ENCODE measurements at places on chromosomes 7 and 10.
A peak's percentile ranks its signal among the peaks of the same experiment; 100 is the strongest.

- no peak for DNase-seq
Observed at GRCh38 chr7:77316219-77316978, 99.8 kb downstream of the GSAP start.

DNA sequence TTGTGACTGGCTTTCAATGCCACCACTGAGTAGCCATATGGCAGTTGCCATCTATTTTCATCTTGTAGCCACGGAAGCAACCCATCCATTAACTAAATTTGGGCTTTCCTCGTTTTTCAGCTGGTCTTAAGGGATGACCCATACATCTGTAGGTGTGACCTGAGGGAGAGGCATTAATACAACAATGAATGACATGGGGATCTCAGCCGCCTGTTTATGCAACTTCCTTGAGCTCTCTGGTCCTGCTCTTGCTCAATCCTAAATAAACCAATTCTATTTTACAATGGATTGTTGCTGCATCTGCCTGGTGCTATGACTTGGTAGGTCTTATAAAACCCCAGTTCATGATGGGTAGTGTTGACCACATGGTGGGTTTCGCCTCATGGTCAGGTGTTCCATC is 21.9 kb upstream of the ADAM22 start:
- DNase-seq = no peak

GRCh38 chr7:1029637-1030443 is 14.5 kb upstream of the GPR146 start:
- DNase-seq = no peak

DNA sequence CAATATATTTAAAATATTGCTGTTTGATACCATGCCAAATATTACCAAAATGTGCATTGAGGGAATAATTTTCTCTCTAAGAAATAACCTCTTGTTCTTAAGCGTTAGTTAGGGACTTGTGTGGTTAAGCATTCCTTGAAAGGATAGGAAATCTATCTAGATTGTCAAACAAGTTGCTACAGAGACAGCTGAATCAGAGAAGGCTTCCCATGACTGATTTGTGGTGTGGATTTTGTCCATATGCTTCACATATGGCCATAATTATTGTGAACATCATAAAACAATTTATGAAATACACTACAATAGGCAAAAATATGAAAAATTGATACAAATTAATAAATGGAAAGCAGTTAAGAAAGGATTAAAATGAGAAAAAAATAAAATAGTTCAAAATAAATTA is 96.3 kb downstream of the GNAT3 start:
- DNase-seq = no peak

GRCh38 chr7:127382301-127383085 is 10.0 kb downstream of the ZNF800 start:
- DNase-seq = no peak

GRCh38 chr7:57417736-57418135 is 32.2 kb upstream of the ZNF716 start:
- DNase-seq = no peak

- DNase-seq = no peak
Observed at GRCh38 chr10:35442028-35442427, 105.7 kb downstream of the CCNY start.

DNA sequence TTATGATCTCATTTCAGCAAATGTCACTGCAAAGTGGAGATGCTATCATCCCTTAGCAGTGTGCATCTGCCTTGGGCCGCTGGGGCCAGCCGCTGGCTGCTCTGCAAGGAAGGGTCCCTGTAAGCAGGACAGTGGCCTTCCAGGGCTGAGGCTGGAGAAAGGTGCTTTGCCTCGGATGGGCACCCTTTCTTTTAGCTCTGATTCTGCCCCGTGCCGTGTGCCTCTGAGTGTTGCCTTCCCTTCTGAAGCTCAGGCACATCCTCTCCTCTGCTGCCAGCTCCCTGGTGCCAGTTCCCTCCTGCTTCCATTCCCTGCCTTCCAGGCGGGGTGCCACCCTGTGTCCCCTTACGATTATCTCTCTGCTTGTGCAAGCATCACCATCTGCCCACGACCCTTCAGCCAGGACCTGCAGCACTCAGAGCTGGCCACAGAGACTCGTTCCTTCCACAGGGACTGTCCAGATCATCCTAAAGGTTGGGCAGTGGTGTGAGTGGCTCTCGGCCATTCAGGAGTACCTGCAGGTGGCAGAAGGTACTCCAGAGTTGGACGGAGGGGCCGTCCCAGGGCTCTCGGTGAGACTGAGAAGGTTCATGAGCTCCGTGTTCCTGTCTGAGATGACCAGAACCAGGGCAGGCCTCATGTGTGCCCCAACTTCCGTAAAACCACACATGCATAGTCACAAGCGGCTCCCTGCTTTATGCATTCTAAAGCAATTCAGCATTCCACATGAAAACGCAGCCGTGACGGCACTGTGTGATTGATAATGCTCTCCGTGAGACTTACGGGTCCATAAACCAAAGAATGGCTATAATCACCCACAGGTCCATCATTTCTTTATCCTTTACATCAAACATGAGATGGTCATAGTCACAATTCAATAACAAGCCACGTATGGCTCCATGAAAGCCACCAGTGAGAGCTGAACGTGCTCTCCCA is 371.4 kb downstream of the DNAJB6 start:
- no peak for DNase-seq

DNA sequence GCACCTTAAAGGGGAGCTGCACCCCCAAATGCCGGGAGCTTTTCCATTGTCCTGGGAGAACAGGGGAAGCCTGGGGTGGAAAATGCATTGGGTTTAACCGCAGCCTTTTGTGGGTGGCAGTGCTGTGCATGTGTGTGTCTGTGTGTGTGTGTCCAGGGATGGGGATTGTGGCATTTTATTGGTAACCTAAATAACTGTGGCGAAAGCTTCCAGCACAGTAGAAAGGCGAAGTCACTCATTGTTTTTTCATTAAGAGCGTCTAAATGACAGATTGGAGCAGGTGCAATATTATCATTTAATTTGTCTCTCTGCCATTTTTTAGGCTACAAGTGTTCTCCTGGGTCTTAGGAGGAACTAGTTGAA is 55.1 kb downstream of the INSIG1 start:
- no peak for DNase-seq

GRCh38 chr10:17101257-17101909 is 28.2 kb downstream of the CUBN start:
- DNase-seq = no peak

GRCh38 chr10:72754275-72755032 is 62.5 kb downstream of the MCU start:
- DNase-seq = no peak

DNA sequence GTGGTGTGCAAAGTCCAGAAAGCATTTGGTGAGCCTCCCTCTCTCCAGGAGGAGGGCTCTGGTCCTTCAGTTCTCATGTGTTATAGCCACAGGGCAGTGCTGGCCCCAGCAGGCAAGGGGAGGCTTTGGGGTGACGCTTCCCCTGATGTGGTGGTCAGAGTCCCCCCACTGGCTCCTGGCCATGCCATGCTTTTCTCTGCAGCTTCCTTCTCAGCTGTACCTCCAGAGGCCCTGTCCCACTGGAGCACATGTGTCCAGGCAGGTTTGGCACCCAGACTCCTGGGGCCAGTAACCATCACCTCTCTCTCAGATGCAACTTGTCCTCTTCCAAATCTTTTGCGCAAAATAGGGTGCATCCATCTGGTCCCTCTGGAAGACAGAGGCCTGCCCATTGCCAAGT is 233.0 kb upstream of the ZNF32 start:
- DNase-seq = no peak

- DNase-seq = no peak
Observed at GRCh38 chr10:118701529-118702323, 53.0 kb downstream of the CACUL1 start.

DNA sequence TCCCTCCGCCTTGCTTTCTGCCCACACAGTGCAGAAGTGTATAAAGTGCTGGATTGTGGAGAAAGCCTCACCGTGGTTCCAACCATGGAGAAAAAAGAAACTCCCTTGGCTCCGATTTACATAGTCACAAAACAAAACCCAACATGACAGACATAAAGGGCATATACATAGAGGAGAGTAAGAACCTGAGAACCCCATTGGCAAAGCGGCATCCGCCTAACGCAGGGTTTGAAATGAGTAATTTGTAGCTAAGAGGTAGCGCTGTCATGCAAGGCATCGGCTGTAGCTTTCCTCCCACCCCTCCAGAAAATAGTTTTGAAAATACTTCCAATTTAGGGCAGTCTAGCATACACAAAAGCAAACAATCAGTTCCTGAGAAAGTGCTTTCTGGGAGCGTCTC is 126.0 kb upstream of the NRBF2 start:
- DNase-seq = no peak

DNA sequence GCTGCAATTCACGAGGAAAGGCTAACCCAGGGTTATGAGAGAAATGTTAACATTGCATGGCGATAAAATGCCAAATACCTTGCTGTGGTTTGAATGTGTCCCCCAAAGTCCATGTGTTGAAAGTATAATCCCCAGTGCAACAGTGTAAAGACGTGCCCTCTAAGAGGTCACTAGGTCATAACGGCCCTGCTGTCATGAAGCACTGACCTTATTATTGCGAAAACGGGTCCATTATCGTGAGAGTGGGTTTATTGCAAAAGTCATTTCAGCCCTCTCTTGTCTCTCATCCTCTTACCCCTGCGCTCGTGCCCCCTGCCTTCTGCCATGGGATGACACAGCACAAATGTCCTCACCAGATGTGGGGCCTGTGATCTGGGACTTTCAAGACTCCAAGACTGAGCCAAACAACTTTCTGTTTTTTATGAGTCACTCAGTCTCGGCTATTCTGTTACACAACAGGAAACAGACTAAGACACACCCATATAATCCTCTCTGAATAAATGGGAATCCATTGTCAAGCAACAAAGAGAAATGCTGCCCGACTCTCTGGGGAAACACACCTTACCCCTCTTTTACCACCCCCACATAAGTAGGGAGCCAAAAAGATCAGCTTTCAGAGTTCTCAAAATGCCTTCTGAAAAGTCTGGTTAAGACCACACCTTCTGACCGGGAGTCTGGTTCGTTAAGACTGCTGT is 73.1 kb upstream of the UCN3 start:
- peak; percentile 35 for DNase-seq

- DNase-seq = no peak
Observed at GRCh38 chr7:425794-426188, 93.9 kb downstream of the PDGFA start.

GRCh38 chr10:43000651-43001426 is 76.0 kb upstream of the RET start:
- no peak for DNase-seq

- no peak for DNase-seq
Observed at GRCh38 chr10:103556383-103557007, 63.0 kb downstream of the NEURL1 start.

DNA sequence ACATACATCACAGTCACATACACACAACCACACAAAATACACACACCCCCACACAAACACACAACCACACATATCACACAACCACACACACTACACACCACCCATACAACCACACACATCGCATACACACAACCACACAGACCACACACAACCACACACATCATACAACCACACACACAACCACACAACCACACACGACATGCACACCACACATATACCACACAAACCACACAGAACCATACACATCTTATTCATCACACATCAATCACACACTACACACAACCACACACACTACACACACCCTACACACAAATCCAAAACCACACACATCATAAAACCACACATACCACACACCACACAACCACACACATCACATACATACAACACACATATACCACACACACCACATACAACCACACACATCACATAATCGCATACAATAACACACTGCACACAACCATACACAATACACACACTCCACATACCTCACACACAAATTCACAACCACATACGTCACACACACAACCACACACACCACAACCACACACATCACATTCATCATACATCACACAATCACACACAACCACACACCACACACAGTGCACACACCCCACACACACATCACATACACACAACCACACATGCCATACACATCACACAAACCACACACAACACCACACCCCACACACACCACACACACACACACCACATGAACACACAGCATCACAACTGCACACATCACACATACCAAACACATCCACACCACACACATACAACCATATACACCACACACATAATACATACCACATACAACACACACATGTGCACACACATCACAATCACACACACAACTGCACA is 30.4 kb downstream of the GPRIN2 start:
- DNase-seq = no peak

DNA sequence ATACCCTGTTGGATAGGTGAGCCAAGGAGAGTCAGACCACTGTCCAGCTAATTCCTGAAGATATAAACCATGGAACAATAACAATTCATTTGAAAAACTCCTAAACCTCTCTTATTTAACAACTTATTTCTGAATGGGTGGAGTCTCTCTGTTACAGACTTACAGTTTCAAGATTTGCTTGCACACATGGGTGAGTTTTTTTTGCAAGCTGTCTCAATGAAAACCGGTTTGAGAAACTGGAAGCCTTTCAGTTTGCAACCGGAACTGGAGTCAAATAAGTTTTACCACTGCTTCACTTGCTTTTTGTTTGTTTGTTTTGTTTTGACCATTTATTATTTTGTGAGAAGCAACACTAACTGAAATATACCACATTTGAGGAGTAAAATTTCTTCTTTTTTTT is 243.8 kb downstream of the MTERF1 start:
- no peak for DNase-seq

DNA sequence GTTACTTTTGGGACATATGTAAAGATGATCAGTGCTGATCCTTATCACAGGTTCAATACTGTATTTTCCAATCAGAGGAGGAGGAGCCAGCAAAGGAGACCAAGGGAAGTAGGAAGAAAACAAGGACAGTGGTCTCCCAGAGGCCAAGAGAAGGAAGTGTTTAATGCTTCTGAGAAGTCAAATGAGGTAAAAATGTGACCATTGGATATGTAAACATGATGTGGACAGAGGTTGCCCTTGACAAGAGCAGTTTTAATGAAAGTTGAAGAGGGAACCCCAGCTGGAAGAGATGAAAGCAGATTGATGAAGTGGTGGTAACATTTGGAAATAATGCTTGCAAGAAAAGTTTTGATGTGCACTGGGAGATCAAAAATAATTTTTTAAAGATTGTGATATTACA is 18.8 kb downstream of the CROT start:
- no peak for DNase-seq

DNA sequence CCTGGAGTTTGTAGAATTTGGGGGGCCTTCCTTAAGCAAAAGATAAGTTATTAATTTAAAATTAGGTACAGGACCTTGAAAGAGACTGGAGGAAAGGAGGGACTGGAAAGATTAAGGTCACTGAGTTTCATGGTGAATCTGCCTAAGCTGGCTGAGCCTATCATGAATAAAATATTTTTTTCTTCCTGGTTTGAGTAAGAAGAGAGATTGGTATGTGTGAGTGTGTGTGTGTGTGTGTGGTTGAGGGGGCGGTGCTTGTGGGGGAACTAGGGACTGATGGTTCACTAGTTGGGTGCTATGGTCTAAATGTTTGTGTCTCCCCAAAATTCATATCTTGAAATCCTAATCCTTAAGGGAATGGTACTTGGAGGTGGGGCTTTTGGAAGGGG is 142.5 kb upstream of the PRKCQ start:
- no peak for DNase-seq

GRCh38 chr7:103073989-103074518 is 542 bp downstream of the FBXL13 start:
- peak; percentile 5 for DNase-seq

GRCh38 chr7:99380823-99381663 is 6.5 kb downstream of the ARPC1B start:
- no peak for DNase-seq

- DNase-seq = no peak
Observed at GRCh38 chr7:79820387-79820786, 314.2 kb upstream of the GNAI1 start.

GRCh38 chr7:158487631-158488151 is 99.9 kb downstream of the PTPRN2 start:
- DNase-seq = no peak

Measured in keratinocyte (primary cell).